Tibial artery (tissue), 4 donors: ENCODE measurements at places on chromosomes 11 and 22.

GRCh38 chr11:416757-417621 lies 2.2 kb upstream of the SIGIRR start:
- DNase-seq: no peak

DNA sequence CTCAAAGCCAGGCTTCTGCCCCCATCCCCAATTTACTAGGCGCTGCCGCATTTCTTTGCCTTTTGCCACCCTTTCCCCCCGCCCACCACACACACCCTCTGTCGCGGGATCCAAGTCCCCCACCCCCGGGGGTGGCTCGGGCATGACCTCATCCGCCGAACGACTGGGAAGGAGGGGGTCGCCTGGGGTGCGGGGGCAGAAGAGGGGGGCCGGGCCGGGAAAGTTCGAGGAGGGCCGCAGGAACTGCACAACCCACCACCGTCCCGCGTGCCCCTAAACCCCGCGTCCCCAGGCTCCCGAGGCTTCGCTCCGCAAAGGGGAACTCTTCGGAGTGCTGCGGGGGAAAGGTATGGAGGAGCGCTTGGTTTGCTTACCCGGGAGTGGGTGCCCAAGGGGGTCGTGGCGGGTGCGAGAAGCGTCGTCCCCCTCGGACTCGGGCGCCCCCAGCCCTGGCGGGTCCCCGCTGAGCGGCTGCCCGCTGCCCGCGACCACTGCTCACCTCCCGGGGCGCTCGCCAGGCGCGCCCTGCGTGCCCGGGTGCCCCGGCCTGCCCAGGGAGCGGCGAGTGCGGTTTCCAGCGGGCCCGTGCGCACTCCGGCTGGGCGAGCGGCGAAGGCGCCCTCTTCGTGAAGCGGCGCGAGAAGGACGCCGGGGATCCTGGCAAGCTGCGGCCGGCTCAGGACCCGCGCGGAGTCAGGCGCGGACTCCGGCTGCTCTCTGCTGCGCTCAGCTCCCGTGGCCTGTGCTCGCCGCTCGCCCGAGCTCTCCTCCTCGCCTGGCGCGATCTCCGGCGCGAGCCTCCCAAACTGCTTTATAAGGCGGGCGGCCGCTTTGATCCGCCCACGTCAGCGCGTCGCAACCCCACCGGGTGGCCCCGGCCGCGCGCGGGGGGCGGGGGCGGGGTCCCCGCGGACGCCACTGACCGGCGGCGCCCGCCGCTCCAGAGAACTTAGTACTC lies 4.0 kb upstream of the WNT11 start:
- peak; percentile 86 for DNase-seq

- DNase-seq: peak; percentile 88
Measured at GRCh38 chr11:72624496-72625201, 49.6 kb downstream of the PDE2A start.

DNA sequence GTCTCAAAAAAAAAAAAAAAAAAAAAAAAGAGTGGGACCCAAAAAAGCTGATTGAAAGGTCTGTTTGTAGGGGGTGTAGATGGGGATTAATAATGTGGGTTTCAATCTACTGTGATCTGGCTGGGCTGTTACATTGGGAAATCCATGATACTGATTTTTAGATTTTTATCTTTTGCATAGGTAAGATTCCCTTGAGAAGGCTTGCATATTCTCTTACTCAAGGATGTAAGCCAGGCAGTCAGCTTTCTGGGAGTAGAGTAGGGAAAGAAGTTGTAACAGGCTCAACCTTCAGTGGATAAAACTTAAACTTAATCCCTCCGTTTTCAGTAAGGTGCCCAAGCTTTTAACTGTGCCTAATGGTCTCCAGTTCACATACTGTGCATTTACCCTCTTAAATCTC lies 1.9 kb upstream of the CHEK1 start:
- DNase-seq: no peak

- DNase-seq: peak; percentile 82
Measured at GRCh38 chr11:12161137-12161536, 50.7 kb downstream of the MICAL2 start.

DNA sequence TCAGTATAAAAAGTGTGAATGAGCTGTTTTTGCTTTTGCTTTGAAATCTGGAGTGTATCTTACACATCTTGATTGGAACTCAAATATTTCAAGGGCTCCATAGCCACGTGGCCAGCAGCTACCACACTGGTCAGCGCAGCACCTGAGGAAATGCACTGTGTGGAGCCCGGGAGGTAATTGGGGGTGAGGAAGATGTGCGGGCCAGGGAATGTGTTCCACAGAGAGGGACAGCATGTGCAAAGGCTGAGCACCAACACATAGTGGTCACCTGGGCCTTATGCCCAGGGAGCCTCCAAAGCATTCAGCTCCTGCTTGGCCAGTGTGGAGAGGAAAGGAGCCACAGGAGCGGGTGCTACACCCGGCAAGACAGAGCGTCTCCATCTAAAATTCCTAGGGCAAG lies 20.8 kb downstream of the RELT start:
- no peak for DNase-seq

DNA sequence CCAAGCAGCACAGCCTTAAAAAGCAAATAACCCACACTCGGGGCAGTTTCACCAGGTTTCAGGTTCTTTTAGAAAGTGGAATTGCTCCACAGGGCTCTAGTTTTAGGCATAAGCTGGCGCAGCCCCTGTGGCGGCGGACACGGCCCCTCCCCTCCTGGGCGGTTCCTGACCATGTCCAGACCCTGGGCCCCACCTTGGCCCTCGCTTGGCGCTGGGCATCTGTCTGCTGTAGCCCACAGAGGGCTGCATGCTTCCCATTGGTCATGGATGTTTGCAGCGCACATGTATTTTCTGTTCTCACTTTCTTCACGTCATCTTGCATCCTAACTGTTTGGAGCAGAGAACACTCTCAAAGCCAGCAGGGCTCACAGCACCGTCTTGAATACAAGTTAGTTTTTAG lies 244.3 kb downstream of the BRD1 start:
- DNase-seq: peak; percentile 35

DNA sequence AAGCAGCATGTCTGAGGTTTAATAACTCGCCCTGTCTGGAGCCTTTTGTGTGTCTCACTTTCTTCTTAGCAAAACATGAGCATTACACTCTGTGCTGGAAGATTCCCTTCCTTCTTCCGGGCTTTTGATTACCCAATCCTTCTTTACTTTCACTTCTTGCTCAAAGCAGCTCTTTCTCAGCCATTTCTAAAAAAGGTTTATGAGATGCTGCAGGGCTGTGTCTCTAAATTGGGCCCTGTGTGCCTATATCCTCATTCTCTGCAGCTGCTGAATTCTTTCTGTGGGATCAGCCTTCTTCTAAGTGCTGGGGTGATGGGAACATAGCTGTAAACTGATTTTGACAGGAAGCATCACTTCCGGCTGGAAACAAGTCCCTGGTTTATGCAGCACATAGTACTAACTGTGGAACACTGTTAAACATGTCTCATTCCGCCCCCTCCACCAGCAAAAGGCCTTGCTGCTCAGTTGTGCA lies 71.8 kb downstream of the PIWIL4 start:
- no peak for DNase-seq

DNA sequence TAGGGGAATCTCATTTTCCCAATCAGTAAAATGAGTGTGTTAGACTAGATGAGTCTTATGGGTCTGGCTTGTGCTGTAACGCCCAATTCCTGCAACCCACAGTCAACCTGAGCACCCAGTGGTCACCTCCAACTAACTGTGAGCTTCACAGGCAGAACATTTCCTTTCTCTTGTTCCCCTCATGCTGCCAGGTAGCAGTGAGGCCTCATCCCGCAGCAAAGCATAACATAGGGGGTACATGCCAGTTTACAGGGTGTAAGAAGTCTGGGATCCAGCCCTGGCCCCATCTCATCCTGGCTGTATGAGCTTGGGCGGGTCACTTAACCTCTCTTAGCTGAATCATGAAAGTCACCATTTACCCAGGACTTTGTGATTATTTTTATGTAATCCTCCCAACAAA lies 3.7 kb downstream of the EFEMP2 start:
- DNase-seq: no peak

- no peak for DNase-seq
Measured at GRCh38 chr11:114598461-114598860, 2.9 kb upstream of the NXPE4 start.

DNA sequence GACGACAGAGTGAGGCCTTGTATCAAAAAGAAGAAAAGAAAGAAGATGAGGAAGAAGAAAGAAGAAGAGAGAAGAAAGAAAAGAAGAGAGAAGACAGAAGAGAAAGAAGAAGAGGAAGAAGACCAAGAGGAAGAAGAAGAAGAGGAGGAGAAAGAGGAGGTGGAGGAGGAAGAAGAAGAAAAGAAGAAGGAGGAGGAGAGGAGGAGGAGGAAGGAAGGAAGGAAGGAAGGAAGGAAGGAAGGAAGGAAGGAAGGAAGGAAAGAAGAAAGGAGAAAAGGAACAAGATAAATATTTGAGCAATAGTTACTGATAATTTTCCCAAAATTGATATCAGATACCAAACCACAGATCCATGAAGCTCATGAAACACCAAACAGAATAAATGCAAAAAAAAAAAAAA lies 169.7 kb upstream of the TMEM45B start:
- no peak for DNase-seq

DNA sequence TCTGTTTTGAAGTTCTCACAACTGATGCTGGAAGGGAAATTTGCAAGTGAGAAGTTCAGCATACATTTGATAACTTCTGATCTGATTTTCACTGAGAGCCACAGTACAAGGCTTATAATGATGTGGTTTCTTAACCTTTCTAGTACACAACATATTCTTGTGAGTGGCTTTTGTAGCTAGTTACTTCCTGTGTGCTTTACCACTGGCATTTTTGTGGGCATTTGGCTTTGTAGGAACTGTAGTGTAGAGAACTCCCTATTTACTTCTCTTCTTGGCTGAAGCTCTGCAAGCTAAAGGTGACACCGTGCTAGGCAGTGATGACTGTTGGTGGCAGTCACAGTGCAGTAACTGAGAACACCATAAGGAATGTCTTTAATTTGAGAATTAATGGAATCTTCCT lies 14.9 kb downstream of the USP47 start:
- no peak for DNase-seq
